ENCODE measurements at places on chromosomes 11 and 22.

GRCh38 chr22:35326854-35327562, 27.3 kb downstream of the TOM1 start:
- no peak for DNase-seq

DNA sequence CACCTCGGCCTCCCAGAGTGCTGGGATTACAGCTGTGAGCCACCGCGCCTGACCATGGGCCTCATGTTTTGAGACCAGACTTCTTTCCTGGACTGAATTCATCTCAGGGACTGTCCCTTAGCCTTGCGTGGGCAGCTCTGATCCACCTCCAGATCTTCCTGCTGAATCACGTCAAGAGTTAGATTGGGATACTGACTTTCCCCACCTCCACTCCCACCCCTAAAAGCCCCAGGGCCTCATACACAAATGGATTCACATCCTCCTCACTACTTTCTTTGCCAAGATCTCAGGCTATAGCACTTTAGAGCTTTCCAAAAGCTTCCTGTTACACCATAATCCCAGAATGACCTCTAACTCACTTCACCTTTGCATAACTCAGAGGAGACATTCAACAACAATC, 12.1 kb downstream of the CCDC87 start:
- no peak for DNase-seq

- DNase-seq: peak; percentile 20
Measured at GRCh38 chr22:45007391-45008185, 2.2 kb downstream of the PHF21B start.

GRCh38 chr11:68090706-68091105, 30.5 kb downstream of the CHKA start:
- DNase-seq: no peak

GRCh38 chr22:46788441-46789172, 26.2 kb downstream of the TBC1D22A start:
- no peak for DNase-seq

GRCh38 chr11:47296045-47296444, 26.1 kb downstream of the MADD start:
- DNase-seq: no peak

GRCh38 chr11:63909591-63910506, 7.1 kb downstream of the RCOR2 start:
- no peak for DNase-seq

- no peak for DNase-seq
Measured at GRCh38 chr11:64067230-64067993, 31.7 kb downstream of the FLRT1 start.

DNA sequence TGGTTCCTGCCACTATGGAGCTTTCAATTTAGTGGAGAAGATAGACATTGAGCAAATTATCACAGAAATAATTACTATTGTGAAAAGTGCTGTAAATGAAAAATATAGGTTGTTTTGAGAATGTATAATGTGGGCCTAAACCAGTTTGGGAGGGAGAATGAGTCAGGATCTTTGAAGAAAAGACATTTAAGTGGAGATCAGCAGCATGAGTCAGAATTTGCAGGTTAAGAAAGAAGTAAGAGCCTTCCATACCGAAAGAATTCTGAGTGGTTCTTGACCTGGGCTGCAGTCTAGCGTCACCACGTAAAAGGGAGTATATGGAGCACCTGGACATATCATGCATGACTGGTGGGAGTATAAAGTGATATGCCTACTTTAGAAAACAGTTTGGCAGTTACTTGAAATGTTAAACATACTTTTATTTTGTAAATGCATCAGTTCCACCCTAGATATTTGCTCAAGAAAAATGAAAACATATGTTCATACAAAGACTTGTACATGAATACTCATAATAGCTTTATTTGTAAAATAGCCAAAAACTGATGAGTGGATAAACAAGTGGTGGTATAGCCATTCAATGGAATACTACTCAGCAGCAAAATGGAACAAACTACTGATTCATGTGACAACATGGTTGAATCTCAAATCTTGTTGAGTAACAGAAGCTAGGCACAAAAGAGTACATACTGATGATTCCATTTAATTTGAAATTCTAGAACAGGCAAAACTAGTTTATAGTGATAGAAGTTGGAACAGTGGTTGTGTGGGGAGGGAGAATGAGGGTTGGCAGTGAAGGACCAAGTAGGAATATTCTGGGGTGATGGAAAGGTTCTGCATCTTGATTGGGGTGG, 99.2 kb downstream of the STIM1 start:
- DNase-seq: peak; percentile 28

GRCh38 chr11:46456269-46457001, 64.9 kb upstream of the CHRM4 start:
- no peak for DNase-seq

- no peak for DNase-seq
Measured at GRCh38 chr11:75939992-75940391, 125.0 kb downstream of the UVRAG start.

DNA sequence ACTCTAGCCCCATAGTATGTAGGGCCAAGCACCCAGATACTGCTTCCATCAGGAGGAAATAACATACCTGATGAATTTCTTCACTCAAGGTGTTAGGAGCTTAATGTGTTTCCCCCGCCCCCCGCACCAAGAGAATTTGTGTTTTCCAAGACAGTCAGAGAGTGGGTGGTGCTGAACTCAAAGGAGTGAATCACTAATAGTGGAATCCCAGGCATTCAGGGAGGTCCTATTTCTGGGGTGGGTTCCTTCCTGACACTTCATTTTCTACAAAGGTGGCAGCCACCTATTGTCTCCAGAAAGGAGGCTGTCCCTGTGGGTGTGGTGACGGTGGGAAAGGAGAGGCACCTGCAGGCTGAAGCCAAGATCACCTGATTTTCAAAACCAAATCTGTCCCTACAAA, 50.8 kb upstream of the ELF5 start:
- DNase-seq: peak; percentile 44

DNA sequence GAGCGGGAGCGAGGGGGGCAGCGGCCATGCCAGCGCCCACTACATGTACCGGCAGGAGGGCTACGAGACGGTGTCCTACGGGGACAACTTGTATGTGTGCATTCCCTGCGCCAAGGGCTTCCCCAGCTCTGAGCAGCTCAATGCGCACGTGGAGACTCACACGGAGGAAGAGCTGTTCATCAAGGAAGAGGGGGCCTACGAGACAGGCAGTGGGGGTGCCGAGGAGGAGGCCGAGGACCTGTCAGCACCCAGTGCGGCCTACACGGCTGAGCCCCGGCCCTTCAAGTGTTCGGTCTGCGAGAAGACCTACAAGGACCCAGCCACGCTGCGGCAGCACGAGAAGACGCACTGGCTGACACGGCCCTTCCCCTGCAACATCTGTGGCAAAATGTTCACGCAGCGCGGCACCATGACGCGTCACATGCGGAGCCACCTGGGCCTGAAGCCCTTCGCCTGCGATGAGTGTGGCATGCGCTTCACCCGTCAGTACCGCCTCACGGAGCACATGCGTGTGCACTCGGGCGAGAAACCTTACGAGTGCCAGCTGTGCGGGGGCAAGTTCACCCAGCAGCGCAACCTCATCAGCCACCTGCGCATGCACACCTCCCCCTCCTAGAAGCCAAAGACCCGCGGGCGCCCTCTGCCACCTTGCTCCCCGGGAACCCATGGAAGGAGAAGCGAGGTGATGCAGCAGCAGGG, 20.9 kb upstream of the TMEM191C start:
- DNase-seq: no peak

- no peak for DNase-seq
Measured at GRCh38 chr11:8545698-8546366, 48.2 kb downstream of the STK33 start.

DNA sequence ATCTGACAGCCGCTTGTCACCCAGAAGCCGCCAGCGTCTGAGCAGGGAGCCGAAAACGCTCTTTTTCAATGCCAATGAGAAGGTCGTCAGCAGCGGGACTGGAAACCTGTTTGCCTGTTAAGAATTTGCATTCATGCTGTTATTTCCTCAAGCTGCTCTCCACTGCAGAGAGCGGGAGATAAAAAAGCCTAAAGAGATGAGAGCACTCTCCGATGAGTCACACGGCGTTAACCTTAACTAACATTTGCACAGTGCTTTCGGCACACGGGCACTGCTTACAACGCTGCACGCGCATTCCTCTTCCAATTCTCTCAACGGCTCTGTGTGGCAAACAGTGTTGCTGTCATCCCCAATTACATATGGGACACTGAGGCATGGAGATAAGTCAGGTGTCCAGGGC, 40.0 kb upstream of the RTL6 start:
- DNase-seq: peak; percentile 21

GRCh38 chr22:39530692-39531331, 1.7 kb downstream of the RPS19BP1 start:
- DNase-seq: peak; percentile 59

DNA sequence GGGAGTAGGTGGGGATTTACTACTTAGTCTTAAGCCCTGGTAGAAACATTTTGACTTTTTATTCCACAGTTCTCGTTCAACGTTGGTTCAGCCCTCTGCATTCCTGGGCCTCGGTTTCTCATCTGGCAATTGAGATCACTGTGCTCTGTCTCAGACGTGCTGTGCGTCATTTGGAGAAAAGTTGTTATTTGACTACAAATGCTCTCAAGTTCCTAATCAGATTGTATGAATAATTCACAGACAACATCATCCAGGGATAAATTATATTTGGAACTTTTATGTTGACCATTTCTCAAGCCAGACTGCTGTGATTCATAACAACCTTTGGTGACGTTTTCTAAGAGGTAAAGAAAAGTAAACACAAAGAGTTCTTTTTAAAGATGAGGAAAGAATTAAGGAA, 69.2 kb downstream of the BLID start:
- DNase-seq: peak; percentile 37

GRCh38 chr11:120633616-120634393, 122.3 kb downstream of the GRIK4 start:
- no peak for DNase-seq

DNA sequence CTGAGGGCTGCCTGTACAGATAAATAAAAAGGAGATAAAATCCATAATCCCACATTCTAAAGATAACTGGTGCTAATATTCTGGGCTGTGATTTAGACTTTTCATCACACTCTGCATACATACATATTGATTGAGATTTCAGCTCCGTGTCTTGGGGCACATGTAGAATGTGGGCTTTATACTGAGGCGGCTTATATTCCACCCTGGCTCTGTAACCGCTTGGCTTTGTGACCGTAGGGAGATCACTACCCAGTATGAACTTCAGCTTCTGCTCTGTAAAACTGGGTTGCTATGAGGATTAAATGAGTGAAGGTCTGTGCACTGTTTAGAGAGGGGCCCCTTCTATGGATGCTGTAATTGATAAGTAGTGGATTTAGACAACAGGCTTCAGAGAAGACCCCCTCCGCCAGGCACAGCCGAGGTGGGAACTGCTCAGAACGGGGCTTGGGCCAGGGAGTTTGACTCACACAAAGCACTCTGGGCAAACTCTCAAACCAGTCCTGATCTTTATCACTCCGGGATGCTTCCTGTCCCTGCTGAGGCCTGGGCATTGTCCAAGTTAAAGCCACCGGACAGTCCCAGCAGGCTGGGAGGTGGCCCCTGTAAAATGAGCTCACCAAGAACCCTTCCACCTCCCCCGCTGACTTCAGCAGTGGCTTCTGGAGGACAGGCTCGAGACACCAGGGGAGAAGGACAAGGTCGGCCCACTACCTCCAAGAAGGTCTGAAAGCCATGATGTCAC, 17.2 kb downstream of the KIAA1671 start:
- DNase-seq: peak; percentile 48

- peak; percentile 69 for DNase-seq
Measured at GRCh38 chr22:37777122-37777687, 30.5 kb upstream of the GCAT start.

DNA sequence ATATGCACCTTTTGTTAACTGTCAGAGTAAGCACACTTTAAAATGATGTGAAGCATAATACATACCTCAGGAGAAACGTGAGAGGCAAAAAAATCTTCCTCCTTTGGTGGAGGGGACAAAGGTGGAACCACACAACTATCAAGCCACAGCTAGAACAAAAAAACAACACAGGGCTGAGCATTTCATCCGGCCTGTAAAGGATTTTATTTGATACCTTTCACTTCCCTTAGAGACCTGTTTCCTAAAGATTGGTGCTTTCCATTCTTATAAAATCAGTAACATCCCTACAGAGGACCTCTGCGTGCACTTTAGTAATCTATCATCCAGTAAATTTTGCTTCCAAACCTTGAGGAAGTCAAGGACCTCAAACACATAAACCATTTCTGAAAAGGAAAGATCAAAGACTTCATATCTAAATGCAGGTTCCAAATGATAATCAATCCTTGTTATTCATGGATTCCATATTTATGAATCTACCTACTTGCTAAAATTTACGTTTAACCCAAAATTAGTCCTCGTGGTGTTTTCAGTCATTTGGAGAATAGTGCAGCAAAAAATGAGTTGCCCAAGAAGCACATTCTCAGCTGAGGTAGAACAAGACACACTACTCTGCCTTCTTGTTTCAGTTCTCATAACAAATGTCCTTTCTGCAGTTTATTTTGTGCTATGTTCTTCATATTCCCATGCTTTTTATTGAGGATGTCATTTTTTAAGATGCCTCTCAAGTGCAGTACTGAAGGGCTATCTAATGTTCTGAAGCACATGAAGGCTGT, 22.7 kb downstream of the ARFGAP3 start:
- DNase-seq: no peak

DNA sequence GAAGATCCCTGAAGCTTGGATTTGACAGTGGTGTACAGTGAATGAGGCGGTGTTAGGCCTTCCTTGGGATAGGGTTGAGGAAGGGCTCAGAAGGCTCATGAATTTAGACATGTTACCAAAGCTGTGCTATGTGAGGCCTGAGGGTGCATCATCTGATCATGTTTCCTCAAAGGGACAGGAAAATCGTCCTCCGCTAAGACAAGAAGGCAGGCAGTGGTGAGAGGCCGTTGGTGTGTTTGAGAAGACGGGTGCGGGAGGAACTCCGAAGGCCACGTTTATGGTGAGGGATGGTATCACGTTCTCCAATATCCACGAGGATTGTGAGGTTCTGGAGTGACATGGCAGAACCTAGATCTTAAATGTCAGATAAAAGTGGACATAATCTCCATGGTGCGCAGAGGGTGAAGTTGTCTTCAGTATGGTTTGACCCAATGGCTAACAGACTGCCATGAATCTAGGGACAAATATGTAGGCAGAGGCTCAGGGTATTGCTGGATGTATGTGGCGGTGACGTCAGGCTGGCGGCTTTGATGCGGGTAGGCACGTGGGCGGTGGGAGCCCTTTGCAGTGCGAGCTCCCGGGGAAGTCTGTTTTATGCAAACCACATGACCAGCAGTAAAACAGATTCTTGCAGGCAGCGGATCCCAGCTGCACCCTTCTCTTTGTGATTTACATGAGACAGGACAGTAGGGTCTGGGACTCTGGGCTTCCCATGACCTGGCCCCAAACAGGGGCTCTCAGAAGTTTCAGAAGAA, 242.3 kb upstream of the B3GAT1 start:
- no peak for DNase-seq

- no peak for DNase-seq
Measured at GRCh38 chr22:22099194-22099486, 116.6 kb upstream of the TOP3B start.

DNA sequence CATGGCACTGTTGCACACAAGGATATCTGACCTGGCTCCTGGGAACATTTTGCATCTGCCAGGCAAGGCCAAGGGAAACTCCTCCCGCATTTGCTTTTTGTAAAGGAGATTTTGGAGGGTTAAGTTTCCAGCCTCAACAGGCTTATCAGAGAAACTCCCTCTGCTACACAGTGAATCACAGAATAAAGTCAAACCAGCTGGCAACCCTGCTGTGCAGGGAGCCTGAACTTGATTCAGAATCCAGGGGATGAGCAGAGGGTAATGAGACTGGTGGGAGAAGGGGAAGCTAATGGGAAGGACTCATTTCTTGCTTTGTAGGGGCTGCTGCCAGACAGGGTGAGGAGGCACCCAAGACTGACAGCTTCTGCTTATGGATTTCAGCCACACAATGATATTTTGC, 185.3 kb upstream of the ISX start:
- DNase-seq: no peak
